Substantia nigra (tissue), 51 donors: ENCODE measurements at places on chromosomes 1 and 21.

DNA sequence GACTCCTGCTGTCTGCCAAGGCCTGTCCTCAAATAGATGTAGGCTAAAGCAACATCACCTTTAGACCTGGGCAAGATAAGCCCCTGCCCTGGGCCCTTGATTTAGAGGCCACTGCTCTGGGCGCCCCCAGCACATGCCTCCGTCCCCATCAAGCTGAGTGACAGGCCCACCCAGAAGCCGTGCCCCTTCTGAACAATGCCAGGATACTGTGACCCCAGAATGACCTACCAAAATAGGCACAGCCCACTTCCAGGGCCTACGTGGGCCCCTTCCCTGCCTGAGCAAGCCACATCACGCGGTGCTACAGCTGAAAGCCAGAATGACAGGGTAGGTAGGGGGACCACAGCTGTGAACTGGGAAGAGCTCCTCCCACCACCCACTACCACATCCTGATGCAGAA, 24.7 kb upstream of the BECN2 start:
- DNase-seq: no peak

DNA sequence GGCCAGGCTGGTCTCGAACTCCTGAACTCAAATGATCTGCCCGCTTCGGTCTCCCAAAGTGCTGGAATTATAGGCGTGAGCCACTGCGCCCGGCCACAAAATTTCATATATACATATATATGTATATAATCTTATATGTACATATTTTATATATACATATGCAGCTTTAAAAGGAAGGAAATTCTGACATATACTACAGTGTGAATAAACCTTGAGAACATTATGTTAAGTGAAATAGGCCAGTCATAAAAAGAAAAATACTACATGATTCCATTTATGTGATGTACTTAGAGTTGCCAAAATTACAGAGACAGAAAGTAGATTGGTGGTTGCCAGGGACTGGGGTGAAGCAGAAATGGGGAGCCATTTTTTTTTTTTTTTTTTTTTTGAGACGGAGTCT, 63.2 kb downstream of the NUP210L start:
- no peak for DNase-seq

DNA sequence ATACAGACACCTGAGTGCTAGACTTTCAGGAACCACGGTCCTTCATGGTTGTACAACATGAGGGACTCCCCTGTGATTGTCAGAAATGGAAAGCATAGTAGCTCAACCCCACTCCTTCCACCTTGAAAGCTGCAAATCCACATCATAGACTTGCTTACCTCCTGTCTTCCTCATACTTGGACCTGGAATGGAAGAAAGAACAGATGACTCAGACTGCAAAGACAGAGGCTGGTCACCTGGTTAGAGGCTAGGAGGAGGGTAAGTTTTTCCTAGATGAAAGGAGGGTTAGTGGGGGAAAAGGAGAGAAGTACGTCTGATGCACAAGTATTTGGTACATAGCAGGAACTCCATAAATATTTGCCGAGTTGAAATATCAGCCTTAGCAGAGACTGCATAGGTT, 37.2 kb downstream of the LRRC71 start:
- DNase-seq: no peak

DNA sequence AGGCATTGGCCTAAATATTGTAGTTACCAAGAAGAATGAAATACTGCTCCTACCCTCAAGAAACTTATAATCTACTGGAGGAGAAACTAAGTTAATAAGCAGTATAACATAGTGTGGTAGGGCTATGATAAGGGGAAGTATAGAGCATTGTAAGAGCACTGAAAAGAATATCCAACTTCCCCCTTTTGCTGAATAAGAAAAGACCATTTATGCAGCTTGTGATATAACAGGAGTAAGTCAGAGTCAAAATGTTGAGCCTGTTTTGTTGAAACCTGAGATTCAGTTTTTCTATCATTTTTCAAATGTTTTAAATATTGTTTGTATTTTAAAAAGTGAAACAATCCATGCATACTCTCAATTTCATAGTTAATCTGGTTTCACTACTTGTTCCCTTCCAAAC, 48.3 kb upstream of the FCRL4 start:
- DNase-seq: no peak

DNA sequence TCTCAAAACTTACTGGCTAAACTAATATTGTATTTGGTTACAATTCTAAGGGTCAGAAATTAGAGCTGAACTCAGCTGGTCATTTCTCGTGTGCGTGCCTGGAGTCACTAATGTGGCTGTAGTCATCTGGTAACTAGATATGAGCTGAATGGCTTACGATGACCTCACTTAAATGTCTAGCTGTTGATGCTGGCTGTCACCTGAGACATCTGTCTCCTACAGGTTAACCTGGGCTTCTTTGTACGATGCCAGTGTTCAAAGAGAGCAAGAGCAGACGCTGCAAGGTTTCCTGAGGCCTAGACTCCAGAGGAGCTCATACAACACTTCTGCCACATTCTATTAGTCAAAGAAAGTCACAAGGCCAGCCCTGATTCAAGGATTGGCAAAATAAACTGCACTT, 17.1 kb upstream of the ALG6 start:
- DNase-seq: no peak

DNA sequence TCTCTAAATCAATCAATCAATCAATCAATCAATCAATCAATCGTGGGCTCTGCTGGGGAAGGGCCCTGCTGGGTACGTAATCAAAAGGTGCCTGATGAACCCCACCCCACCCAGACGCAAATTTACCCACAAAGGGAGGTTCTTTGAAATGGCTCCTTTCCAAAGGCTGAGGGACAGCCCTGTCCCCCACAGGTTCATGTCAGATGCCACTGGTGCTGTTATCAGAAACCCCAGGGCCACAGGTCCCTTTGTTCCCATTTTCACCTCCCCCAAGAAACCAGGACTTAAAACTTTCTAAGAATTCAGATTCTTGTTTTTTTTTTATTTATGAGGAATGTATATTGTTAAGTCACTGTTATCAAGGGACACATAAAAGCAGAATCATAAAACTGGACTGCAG, 14.2 kb downstream of the CHRNB2 start:
- no peak for DNase-seq

GRCh38 chr1:45678489-45678888, 7.8 kb downstream of the GPBP1L1 start:
- DNase-seq: no peak

GRCh38 chr1:205261946-205262691, 34.4 kb downstream of the TMCC2 start:
- DNase-seq: no peak

DNA sequence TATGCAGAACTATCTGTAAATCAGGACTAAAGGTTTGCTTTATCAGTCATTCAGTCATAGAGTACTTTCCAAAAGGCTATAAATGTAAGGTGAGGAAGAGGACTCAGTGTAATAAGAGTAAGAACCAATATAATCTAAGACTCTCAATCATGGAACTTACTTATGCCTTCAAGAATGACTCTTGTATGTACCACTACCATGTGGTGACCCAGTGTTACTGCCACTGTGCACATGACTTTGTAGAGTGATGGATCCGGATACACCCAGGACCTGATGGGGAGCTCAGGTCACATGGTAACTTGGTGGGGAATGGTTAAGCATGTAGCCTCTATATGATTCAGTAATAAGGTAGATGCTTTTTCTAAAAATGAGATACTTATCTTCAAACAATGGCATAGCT, 2099.8 kb downstream of the MRPL39 start:
- DNase-seq: no peak

- DNase-seq: no peak
Observed at GRCh38 chr1:60063561-60063960, 10.0 kb downstream of the C1orf87 start.
